Retina (tissue), 1 donor: ENCODE measurements at places on chromosomes 2 and 18.
A peak's percentile ranks its signal among the peaks of the same experiment; 100 is the strongest.

DNA sequence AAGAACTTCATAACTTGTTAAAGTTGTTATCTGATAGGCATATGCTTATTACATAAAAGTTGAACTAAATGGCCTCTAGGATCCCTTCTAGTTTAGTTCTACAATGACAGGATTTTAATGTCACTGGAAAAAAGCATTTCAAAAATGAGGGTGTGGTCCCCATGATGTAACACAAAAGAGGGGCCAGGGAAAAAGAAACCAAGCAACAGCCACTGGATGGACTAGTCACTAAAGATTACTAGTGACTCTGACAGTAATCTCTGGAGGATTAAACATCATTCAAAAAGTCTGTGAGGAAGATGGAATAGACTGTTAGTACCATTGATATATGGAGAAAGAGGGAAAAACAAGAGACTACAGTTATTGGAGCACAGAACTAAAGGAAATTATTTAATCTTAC, 22.6 kb downstream of the SEPTIN10 start:
- no peak for DNase-seq

GRCh38 chr2:47661310-47661709, 121.6 kb upstream of the MSH6 start:
- no peak for DNase-seq

DNA sequence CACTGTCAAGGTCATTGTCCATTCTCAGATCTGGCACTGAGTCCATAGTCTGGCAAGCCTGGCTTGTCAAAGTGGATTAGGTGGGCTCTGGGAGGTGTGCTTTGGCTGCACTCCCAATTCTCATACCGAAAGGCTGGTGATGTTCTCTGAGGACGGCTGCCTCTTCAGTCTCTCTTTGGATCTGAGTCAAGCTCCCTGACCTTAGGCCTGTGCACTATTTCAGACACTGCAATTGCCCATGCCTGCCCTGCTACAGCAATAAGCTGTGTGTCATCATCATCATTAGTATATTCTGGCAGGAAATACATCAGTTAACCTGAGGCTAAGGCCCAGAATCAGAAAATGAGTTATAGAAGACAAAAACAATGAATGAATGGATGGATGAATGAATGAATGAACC, 1.6 kb upstream of the SLC5A7 start:
- no peak for DNase-seq

DNA sequence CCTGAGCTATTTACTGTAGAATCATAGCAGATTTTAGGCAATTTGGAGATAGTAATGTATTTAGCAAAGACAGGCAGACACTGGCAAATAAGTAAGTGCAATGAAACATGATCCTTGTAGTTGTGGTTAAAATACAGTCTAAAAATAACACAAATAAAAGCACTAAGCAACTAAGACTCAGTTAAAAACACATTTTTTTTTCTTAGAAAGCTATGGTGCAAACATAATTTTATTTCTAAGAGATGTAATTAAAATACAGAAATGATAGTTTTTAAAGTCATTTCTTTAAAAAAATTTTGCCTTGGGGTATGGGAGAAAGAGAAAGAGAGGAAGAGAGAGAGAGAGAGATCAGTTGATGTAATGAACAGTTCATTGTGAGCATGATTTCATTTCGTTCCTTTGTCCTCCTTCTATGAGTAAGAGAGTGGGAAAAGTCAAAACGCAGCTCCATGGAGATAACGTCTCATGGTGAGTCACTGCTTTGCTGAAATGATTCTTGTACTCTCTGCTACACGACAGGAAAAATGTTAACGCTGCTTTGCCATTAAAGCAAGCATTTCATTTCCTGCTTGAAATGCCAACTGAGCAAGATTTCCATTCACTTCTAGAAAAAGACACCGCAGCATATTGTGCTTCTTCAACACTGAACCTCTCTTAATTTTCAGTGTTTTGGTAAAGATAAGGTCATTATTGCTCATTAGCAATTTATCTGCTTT, 61.3 kb upstream of the PGAP1 start:
- peak; percentile 12 for DNase-seq

DNA sequence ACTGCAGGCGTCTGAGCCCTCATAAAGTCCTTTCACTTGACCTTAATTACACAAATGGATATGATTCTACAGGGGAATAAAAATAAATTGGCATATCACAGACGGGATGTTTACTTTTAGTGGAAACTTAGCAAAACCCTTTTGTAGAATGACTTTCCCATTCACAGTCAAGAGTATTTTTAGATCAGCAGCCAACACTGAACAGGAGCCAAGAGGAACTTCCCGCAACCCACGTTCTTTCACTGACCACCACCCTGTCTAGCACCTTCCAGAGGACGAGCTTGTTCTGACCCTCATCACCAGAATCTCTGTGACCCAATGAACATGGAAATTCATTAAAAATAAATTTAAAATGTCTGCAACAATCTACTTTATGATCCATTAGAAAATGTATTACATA, 119.0 kb upstream of the SNTG2 start:
- DNase-seq = no peak

GRCh38 chr18:55457028-55457427, 131.0 kb downstream of the TCF4 start:
- no peak for DNase-seq
